D721Med (cell line): ENCODE measurements at places on chromosomes 2 and 18.

DNA sequence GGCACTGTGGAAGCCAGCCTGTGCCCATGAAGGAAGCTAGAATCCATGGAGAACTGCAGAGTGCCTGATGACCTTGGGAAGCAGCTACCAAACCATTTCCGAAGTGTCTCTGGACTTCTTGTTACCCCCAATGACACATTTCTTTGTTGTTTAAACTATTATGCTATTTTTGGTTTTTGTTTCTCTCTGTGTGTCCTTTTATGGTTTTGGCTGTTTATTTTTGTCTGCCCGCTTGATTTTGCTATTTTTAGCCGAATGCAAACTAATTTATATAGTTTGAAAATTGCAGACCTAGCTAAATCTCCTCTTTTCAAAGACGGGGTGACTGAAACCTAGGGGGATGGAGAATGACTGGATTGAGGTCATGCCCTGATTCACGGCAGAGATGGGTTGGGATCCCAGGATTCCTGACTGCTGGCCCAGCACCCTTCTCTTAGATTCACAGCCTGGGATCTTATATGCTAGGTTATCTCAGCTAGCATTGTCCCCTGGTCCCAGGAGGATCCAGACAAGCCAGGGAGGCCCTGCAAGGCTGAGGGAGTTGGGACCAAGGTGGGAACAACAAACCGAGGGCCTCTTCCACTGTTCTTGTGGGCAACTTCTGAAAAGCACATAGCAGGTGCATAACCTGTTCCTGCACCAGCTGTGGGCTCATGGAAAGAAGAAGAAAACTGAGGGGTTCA lies 116.3 kb upstream of the HAAO start:
- DNase-seq: no peak

- DNase-seq: no peak
Observed at GRCh38 chr18:35246831-35247230, 6.0 kb downstream of the ZNF397 start.

DNA sequence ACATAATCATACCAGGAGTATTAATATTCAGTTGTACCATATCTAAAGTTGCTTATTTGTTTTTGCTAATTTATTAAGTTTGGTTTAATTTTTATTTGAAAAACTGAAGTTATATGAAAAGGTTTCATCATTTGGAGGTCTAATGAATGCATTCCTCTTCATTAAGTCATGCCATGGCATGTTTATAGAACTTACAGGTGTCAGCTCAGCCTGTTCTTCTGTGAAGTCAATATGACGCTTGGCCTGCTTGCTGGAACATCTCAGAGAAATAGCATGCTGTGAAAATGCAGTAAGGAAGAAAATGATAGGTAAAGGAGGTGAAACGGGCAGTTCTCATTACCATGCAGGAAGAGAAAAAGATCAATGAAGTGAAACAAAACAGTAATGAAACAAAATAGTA lies 58.2 kb downstream of the RAPH1 start:
- DNase-seq: no peak

DNA sequence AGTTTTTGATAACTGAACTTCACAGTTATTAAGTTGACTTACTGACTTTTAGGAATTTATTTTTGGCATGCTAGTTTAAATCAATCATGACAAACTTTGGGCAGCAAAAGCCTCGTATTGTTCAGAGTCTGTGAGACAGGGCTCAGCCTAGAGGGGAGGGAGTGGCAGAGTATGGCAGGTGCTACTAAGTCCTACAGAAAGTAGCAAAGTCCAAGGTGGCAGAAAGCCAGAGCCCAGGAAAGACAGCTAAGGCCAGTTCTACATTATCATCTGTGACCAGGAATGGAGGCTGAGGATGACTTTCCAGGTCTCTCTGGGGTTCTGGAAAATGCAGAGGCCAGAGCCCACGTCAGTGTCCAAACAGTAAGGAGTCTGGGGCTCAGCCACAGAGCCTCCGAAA lies 34.2 kb downstream of the CHST10 start:
- no peak for DNase-seq

GRCh38 chr2:240494194-240494793 lies 58.8 kb downstream of the GPC1 start:
- no peak for DNase-seq

DNA sequence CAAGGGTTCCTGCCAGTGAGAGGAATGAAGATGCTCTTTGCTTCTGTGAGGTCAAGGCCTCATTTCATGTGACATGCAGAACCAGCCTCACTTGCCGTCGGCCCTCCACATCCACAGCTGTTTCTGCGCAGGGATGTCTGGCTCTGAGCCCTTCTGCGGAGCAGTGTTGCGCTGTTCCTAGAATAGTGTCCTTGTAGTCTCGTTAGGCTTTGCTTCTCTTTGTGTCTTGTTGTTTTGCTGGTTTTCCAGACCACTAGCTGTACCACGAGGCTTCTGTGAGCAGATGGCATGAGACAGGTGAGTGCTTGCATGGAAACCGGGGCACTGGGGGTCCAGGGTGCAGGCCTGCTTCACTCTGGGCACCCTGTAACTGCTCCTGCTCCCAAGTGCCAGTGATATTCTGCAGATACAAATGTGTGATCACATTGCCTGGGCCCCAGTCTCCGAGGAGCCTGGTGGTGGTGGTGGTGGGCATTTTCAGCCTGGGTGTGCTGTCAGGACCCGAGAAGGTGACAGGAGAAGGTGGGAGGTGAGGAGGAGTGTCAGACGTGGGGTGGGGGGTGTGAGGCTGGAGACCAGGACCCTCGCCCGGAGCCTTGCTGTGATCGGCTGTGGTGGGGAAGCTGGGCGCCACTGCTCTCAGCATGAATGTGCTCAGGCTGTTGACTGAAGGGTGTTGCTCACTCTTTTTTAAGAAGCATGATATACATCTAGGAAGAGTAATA lies 34.3 kb downstream of the LDLRAD4 start:
- no peak for DNase-seq

DNA sequence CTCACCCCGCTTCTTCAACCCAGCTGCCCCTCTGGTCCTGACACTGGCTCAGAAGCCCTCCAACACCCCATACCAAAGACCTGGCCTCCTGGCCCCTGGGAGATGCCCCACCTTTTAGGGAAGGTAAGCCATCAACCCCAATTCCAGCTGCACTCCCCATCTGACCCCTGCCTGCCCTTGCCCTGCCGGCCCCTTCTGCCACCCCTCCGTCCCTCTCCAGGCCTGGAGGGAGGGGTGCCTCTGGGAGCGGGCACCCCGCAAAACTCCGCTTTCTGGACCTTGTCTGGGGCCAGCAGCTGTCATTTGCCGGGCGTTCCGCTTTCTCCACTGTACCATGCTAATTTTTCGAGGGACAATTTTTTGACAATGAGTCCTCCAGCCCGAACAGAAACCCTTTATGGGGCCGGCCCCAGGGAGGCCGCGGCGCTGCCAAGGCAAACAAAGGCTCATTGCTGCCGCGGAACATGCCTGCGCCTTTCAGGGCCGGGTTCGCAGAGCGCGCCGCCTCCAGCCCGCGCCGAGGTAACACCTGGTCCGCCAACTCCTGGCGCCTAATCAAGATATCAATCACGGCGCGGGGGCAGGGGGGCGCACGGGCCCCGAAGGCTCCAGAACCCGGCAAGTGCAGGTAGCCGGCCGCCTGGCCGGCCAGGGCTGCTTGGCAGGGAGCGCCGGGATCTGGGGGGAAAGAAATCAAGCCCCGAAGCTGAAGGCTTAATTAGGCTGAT lies 96.0 kb downstream of the INHBB start:
- DNase-seq: no peak

DNA sequence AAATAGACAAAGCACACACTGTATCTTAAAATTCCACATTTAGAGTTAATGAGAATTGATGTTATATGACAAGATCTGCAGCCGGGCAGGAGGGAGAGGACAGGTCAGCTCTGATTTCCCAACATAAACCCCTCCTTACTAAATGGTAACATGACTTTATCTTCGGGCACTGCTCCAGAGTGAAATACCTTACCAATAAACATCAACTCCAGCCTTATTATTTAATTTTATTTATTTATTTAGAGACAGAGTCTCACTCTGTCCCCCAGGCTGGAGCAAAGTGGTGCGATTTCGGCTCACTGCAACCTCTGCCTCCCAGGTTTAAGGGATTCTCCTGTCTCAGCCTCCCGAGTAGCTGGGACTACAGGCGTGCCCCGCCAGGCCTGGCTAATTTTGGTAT lies 1.7 kb downstream of the CYB5A start:
- DNase-seq: no peak

GRCh38 chr2:104897515-104898184 lies 43.7 kb downstream of the POU3F3 start:
- no peak for DNase-seq

GRCh38 chr2:153880926-153881325 lies 9.2 kb downstream of the GALNT13 start:
- DNase-seq: no peak

GRCh38 chr2:144796936-144797335 lies 277.0 kb upstream of the ZEB2 start:
- no peak for DNase-seq

DNA sequence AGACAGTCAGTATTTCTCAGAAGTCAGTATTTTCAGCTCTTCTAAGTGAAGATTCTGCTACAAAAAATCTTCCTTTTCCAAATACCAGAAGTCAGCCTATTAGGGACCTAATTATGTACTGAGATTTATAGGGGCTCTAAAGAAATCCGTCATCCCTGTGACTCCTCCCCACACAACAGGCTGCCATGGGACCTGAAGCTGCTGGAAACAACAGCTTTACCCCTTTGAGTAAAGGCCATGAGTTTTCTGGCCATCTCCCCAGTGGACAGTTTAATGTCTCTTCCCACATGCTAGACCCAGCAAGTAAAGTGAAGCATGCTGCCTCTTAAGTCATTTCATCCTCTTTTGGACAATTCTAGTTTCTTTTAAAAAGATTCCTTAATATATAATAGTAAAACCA lies 255.7 kb upstream of the ACVR2A start:
- no peak for DNase-seq

- DNase-seq: no peak
Observed at GRCh38 chr18:57416542-57416941, 18.6 kb upstream of the ONECUT2 start.

- no peak for DNase-seq
Observed at GRCh38 chr2:122480501-122481243, 725.2 kb downstream of the TSN start.

- no peak for DNase-seq
Observed at GRCh38 chr2:223969856-223970255, 12.6 kb downstream of the MRPL44 start.

DNA sequence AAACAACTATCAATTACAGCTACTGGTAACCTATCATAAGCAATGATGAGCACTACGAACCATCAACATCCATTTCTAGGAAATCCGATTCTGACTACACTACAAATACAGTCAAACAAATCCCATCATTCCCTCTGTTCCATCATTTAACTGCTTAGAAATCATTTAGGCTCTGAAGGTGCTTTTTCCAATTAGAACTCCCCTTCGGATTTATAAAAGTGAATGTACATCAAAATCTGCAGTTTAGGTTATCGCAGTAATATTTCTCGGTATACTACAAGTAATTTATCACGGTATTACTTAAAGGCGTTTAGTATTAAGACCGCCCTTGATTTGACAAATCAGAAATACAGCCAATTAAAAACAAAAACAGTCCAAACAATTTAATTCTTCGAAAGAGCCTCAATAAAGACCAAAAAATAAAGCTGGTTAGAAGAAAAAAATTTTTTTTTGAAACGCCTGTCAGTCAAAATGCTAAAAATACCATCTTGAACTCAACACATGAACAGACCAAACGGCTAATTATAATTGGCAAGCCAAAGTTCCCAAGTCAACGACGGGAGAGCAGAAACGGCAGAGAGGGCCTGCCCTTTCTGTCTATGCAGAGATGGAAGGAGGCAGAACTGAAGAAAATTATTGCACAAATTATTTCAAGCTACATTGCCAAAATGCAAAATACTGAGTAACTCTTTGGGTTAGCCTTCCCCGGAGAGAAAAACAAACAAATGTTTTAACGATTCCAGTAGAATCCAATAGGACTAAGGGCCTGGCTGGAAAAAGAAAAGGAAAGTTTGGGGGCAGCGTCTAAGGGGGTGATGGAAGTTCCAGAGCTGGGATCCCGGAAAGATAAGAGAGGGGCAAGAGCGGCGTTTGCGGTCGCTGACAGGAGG lies 1.2 kb downstream of the VPS54 start:
- DNase-seq: no peak
